ENCODE measurements at places on chromosomes 13 and 19. TPM values are rescaled to one million over a fixed set of nuclear protein-coding genes. Genes with fewer than 3 reads are reported as not detected.

GRCh38 chr13:111171629-111172028 is 56.5 kb downstream of the ARHGEF7 start:
- peaks cover 5% of the 10 kb centered on the region for H3K4me1 ChIP-seq
- H3K4me3 ChIP-seq, result no peak overlapping the region
- no peak overlapping the region for H3K27ac ChIP-seq
- no peaks in the 10 kb centered on the region for H3K36me3 ChIP-seq
- H3K27me3 ChIP-seq, result no peaks in the 10 kb centered on the region
- DNase-seq, result no peak

DNA sequence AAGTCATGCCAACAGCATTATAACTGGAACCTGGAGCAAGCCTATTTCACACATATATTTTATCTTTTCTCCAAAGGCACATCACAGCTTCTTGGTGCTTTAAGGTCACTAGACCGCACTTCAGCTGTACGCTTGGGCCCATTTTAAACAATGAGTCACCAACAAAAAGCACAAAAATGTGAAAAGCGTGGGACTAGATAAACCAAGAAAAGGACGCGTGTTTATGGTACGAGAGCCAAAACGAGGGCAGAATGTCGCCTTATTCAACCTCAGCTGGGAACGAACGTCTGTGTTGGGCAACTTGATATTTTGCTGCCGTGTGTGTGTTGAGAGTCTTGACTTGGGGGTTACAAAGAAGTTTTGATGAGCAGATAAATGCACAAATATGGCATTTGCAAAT is 9.2 kb upstream of the EHD2 start:
- no peak overlapping the region for H3K27ac ChIP-seq
- H3K4me3 ChIP-seq, result no peak overlapping the region
- H3K36me3 ChIP-seq, result peaks cover 32% of the 10 kb centered on the region
- no peaks in the 10 kb centered on the region for H3K4me1 ChIP-seq
- no peaks in the 10 kb centered on the region for H3K27me3 ChIP-seq
- no peak for DNase-seq

- peaks cover 5% of the 10 kb centered on the region for H3K36me3 ChIP-seq
- no peaks in the 10 kb centered on the region for H3K27me3 ChIP-seq
- H3K27ac ChIP-seq, result peak overlapping the region; percentile 61
- H3K4me3 ChIP-seq, result peak overlapping the region; percentile 52
These were observed 74.6 kb downstream of the GNG7 start for GRCh38 chr19:2627855-2628254.

The ZNF610 gene
- not detected for total RNA-seq

DNA sequence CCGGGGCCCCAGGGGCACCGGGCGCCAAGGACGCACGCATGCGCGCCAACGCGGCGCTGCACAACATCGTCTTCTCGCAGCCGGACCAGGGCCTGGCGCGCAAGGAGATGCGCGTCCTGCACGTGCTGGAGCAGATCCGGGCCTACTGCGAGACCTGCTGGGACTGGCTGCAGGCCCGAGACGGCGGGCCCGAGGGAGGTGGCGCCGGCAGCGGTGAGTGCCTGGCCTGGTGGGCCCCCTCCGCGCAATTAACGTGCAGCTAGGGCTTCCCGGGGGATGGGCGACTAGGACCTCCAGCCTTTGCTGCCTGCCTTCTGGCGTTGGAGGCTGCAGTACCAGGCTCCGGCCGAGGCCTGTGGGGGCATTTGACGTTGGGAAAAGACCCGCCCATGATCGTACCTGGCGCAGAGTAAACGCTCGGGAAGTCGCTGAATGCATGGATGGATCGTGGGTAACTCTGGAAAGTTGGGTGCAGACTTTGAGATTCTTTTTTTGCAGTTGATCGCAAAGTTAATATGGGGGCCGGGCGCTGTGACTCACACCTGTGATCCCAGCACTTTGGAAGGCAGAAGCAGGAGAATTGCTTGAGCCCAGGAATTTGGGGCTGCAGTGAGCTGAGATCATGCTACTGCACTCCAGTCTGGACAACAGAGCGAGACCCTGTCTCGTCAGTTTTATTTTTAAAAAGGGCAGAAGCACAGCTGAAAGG is 7.3 kb downstream of the APC2 start:
- no peak for DNase-seq
- no peak overlapping the region for H3K4me3 ChIP-seq
- no peaks in the 10 kb centered on the region for H3K4me1 ChIP-seq
- H3K27ac ChIP-seq, result no peak overlapping the region
- peaks cover 65% of the 10 kb centered on the region for H3K27me3 ChIP-seq

GRCh38 chr13:109401307-109401706 is 385.1 kb downstream of the IRS2 start:
- H3K27me3 ChIP-seq, result no peaks in the 10 kb centered on the region
- no peak overlapping the region for H3K27ac ChIP-seq
- DNase-seq, result no peak
- no peak overlapping the region for H3K4me3 ChIP-seq

The ADM5 gene
- total RNA-seq, result 18.5 TPM

DNA sequence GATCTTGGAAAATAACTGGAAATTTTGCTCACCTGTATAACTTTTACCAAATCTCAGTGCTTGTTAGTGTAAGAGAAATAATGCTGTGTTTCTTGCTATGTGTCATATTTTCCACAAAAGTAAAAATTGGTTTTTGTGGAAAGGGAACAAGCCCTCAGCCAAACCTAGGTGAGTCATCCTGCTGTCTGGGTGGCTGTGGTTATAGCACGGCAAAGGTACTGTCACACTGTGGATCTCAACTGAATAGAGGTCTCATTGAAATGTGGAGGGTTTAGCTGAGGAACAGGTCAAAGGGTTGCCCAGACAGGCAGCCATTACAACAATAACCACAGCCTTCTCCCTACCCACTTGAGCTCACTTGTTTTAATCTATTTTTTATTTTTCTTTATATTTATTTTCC is 338.8 kb upstream of the DACH1 start:
- no peaks in the 10 kb centered on the region for H3K4me1 ChIP-seq
- H3K4me3 ChIP-seq, result no peak overlapping the region
- no peaks in the 10 kb centered on the region for H3K27me3 ChIP-seq
- no peak for DNase-seq

GRCh38 chr19:41699968-41700323 is 8.5 kb upstream of the CEACAM5 start:
- H3K27me3 ChIP-seq, result peaks cover 4% of the 10 kb centered on the region
- no peak overlapping the region for H3K4me3 ChIP-seq
- no peak for DNase-seq
